ENCODE measurements at places on chromosomes 7 and 10. TPM values are rescaled to one million over a fixed set of nuclear protein-coding genes. Genes with fewer than 3 reads are reported as not detected.
A peak's percentile ranks its signal among the peaks of the same experiment; 100 is the strongest.

DNA sequence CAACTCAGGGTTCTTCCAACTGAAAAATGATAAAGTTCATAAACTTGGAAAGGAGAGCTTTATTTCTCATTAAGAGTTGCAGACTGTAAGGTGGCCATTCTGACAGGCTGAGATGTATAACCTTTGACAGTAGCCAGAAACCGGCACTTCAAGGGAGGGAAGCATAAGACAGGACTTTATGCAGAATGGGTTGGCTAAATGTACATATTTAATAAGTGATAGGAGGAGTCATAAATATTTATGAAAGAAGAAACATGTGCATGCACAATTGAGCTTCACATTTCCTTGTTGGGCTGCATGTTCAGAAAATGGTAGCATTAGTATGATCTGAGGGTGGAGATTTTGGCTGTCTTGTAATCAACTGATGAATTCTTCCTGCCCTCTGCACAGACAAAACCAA, 57.1 kb upstream of the ICA1 start:
- DNase-seq, result no peak

DNA sequence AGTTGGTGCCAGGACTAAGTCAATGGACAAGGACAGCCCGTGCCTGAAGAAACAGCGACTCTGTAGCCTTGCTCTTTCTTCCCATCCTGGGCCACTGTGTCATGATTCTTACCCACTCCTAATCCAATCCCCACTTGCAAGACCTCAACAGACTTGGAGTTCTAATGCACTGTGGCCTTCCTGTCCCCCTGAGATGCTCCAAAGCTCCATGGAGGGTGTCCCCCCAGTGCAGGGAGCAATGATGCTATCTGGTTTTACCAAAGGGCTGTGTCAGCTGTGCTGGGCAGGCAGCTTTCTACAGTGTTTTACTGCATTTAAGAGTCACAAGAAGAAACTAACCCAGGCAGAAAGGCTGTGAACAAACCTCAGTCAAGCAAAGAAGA, 108.1 kb downstream of the PRKAG2 start:
- no peak for DNase-seq

GRCh38 chr7:92456236-92456635, 9.0 kb downstream of the GATAD1 start:
- DNase-seq, result no peak

GRCh38 chr10:5364890-5365338, at the start of gene UCN3:
TSS of gene UCN3 (plus strand) at chr10:5364966. CDS start at chr10:5373721, 8,755 bp downstream.
- DNase-seq, result no peak

DNA sequence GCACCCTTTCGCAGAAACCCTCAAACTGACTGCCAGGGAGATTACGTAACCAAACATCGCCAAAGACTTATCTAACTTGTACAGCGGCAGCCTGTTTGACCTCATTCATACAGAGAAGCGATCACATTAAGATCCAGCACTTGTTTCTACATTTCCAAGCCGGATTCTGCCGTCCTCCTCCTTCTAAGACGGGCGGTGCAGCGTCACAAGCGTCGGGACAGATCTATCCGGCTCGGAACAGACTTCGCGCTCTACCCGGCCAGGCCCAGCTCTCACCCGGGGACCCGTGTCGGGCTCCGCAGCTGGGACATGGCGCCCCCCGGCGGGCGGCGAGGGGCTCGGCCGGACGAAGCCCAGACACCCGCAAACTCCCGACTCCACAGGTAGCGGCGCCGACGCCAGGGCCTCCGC, 373 bp downstream of the H2AZ2 start:
- peak; percentile 91 for DNase-seq

GRCh38 chr7:69359003-69359700, 239.1 kb upstream of the AUTS2 start:
- DNase-seq, result no peak

GRCh38 chr7:102843850-102844249, 69.0 kb upstream of the LRRC17 start:
- no peak for DNase-seq

DNA sequence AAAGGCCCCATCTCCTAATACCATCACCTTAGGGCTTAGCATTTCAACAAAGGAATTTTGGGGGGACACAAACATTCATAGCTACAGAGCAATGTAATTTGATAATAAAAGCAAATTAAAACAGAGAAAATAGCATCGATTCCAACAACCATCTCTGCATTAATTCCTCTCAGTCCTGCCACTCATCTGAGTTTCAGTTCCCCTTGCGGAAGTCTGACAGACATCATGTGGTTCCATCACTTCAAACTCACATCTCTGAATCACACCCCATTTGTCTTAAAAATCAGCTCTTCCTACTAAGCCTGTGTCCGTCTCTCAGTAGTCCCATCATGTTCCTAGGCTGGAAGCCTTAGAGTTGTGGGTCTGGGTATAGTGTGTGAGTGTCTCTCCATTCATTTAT, 3.6 kb downstream of the ADCK2 start:
- DNase-seq, result no peak

DNA sequence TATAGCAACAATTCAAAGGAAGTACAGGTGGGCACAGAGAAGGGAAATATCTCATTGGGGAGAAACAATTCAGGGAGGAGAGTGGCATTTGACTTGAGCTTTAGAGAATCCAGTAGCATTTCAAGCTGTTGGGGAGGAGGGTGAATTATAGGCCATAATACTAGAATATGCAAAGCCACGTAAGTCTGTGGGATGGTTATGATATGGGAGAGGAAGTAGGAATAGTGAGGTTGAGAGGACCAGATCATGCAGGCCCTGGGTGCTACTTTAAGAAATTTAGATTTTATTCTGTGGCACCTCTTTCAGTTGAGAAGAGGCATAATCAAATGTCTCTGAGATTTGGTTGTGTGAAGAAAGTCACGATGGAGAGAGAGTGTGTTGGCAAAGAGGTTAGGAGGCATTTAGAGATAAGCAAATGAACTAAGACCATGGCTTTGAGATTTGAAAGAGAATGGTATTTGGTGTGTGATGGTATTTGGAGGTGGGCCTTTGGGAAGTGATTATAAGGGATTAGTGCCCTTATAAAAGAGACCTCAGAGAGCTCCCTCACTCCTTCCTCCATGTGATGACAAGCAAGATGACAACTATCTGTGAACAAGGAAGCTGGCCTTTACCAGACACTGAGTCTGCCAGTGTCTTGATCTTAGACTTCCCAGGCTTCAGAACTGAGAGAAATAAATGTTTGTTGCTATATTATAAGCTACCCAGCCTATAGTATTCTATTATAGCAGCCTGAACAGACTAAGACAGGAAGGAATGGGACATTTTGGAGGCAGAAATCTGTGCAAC, 15.1 kb downstream of the ADD3 start:
- DNase-seq, result no peak

DNA sequence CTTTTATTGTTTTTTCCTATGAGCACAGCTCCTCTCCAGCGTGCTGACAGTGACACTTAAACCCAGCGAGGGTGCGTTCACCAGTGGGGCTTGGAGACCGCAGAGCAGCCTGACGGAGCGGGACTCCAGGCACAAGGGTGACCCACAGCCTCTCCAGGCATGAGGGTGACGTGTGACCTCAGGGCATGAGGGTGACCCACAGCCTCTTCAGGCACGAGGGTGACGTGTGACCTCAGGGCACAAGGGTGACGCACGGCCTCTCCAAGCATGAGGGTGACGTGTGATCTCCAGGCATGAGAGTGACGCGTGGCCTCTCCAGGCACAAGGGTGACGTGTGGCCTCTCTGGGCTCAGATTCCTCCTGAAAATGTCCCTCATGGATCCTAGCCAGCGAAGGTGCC, 164.3 kb upstream of the TCERG1L start:
- DNase-seq, result no peak

GRCh38 chr7:112262036-112262435, 55.5 kb downstream of the ZNF277 start:
- DNase-seq, result no peak

GRCh38 chr7:112494656-112495055, 13.9 kb downstream of the LSMEM1 start:
- DNase-seq, result no peak

GRCh38 chr10:44830022-44830421, 81.1 kb upstream of the TMEM72 start:
- DNase-seq, result peak; percentile 47

DNA sequence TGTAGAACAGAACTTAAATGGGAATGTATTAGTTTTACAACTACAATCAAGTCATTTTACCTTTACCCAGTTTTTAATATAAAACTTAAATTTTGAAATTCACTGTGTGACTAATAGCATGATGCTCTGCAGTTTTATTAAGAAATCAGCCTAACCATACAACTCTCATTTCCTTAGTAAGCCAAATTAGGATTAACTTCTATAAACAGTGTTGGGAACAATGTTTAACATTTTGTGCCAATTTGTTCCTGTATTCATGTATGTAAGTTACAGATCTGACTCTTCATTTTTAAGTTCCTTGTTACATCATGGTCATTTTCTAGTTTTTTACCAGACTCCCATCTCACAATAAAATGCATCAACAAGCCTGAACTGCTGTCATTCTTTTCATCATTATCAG, 209.8 kb downstream of the ZEB1 start:
- no peak for DNase-seq

- DNase-seq, result no peak
These were observed 1.5 kb downstream of the ADGRA1 start for GRCh38 chr10:133088956-133089800.

- DNase-seq, result peak; percentile 67
These were observed 1.1 kb downstream of the AHR start for GRCh38 chr7:17299483-17299991.

- DNase-seq, result no peak
These were observed 71.2 kb downstream of the SVIL start for GRCh38 chr10:29563420-29564035.

- no peak for DNase-seq
These were observed 1011.2 kb downstream of the KCNMA1 start for GRCh38 chr10:76626386-76626785.

DNA sequence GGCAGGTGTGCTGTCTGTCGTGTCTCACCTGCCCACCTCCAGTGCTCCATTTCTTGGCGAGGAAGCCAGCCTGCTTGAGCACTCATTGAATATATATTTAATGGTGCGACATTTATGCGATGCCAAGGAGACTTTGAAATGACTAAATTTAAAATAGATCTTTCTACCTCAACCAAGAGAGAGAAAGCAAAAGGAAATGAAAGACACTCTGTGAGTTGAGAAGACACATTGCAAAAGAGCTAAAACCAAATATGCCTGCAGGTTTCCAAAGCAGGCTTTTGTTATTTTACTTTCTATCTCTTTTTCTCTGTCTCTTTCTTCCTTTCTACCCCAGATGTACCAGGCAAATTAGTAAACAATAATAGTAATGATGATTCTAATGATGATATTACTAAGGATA, 53.6 kb upstream of the AOAH start:
- DNase-seq, result no peak

GRCh38 chr10:62153191-62153590, 115.5 kb downstream of the RTKN2 start:
- no peak for DNase-seq

GRCh38 chr10:61943674-61944378, 42.3 kb downstream of the ARID5B start:
- peak; percentile 81 for DNase-seq

- no peak for DNase-seq
These were observed 142.0 kb downstream of the PTPRN2 start for GRCh38 chr7:158445421-158446175.

- DNase-seq, result no peak
These were observed 699.4 kb upstream of the GALNT17 start for GRCh38 chr7:70432567-70433001.

DNA sequence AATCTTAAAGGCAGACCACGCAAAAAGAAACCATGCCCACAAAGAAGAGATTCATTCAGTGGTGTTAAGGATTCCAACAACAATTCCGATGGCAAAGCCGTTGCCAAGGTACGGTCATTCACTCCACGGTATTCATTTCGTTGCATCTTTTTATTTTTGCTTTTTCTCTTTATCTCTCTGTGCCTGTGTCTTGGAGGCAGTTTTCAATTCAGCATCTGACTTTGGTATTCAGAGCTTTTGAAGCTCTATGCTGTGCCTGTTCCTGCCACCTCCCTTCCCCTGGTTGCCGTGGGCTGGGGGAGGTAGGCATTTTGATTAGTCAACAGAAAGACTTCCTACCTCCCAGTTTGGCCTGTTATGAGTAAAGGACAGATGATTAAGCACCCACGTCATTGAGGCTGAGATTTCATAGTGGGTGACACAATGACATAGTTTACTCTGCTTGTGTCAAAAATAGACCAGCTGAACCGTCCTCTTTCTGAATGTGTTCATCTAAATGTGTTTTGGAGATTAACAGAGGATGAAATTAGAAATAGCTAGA, 149.5 kb downstream of the ARID5B start:
- DNase-seq, result no peak

GRCh38 chr7:101233907-101234547, 3.6 kb downstream of the CLDN15 start:
- no peak for DNase-seq

DNA sequence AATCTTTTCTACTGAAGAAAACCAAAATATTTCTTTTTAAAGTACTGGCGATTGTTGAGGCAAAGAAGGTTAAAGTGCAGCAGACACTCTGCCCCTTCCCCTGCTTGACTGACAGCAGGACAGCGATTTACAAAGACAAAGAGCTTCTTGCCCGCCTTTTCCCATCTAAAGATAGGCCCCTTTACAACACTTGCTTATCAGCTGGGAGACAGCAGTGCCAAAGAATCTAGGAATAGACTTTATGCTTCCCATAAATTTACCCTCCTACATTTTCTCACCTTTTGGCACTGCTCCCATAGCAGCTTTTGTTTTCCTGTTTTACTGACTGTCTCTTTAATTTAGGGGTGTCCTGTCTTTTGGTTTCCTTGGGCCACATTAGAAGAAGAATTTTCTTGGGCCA, 824.1 kb downstream of the CCSER2 start:
- no peak for DNase-seq

- DNase-seq, result no peak
These were observed 666.2 kb upstream of the CELF2 start for GRCh38 chr10:10351451-10351850.

DNA sequence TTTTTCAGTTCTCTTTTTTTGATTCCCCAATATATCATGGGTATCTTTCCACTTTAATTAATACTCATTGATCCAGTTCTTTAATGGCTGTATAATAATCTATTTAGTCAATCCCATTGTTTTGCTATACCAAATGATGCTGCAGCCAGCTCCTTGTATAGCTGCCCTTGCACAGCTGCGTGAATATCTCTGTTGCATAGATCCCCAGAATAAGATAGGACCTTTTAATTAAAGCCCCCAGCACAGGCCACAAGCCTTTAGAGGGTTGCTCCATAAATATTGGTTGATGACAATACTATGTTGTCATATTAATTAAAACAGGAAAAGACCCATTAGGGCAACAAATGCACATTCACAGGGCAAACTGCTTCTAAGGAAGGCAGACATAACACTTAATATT, 57.9 kb downstream of the BUB3 start:
- no peak for DNase-seq

- no peak for DNase-seq
These were observed 268.9 kb upstream of the SEMA3C start for GRCh38 chr7:81187753-81188152.

- peak; percentile 84 for DNase-seq
These were observed 216.8 kb downstream of the PTEN start for GRCh38 chr10:88080213-88080612.

The CXCL12 gene
- total RNA-seq, result not detected

The LRWD1 gene
- 81.2 TPM for total RNA-seq

The GPER1 gene
- total RNA-seq, result 2.0 TPM

The ARHGAP19 gene
- total RNA-seq, result 5.2 TPM

The HOXA9 gene
- total RNA-seq, result 96.1 TPM

The RHEB gene
- total RNA-seq, result 135 TPM

The HABP2 gene
- total RNA-seq, result not detected

The ITIH5 gene
- total RNA-seq, result not detected

The CYP2C19 gene
- total RNA-seq, result not detected

The PNLIPRP3 gene
- total RNA-seq, result not detected

The HMX2 gene
- not detected for total RNA-seq

The CPA1 gene
- total RNA-seq, result not detected

The ATOH7 gene
- total RNA-seq, result not detected

The GHRHR gene
- total RNA-seq, result not detected

The SAMD8 gene
- total RNA-seq, result 8.0 TPM
